NCI-H2081 treated with DMSO at 0.1 percent for 48 hours (cell line): ENCODE measurements at places on chromosomes 12 and 14.
A peak's percentile ranks its signal among the peaks of the same experiment; 100 is the strongest.

DNA sequence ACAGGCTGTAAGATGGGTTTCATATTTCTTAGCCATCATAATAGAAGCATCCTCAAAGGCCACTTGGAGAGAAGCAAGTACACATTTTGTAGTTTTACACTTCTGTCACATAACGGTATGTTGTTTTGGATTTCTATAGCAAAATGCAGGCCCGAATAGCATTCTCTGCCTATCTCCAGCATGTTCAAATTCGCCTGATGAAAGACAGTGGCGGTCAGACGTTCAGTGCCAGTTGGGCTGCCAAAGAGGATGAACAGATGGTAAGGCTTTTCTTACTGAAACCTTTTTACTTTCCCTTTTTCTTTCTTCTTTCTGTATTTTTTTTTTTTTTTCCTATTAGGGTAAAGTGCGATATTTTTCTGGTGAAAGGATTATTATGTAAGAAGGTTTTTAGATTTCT lies 110.5 kb downstream of the TTLL5 start:
- DNase-seq: no peak

DNA sequence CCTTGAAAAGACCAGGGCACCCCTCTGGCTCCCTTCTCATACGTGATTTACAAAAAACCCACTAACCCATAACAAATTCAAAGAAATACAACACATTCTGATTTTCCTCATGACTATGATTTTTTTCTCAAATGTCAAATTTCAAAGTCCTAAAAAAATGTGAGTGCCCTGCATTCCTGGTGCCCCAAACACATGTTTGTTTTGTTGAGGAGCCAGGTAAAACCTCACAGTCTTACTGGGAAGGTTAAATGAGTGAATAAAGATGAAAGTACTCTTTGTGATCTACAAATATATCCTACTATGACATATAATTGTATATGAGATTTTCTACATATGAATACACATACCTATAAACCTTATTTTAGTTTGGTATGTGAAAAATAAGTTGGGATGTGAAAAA lies 30.7 kb downstream of the TPH2 start:
- DNase-seq: no peak

GRCh38 chr14:102901633-102902032 lies 20.8 kb upstream of the AMN start:
- no peak for DNase-seq

- no peak for DNase-seq
Measured at GRCh38 chr14:72617391-72618031, 276.4 kb downstream of the DPF3 start.

DNA sequence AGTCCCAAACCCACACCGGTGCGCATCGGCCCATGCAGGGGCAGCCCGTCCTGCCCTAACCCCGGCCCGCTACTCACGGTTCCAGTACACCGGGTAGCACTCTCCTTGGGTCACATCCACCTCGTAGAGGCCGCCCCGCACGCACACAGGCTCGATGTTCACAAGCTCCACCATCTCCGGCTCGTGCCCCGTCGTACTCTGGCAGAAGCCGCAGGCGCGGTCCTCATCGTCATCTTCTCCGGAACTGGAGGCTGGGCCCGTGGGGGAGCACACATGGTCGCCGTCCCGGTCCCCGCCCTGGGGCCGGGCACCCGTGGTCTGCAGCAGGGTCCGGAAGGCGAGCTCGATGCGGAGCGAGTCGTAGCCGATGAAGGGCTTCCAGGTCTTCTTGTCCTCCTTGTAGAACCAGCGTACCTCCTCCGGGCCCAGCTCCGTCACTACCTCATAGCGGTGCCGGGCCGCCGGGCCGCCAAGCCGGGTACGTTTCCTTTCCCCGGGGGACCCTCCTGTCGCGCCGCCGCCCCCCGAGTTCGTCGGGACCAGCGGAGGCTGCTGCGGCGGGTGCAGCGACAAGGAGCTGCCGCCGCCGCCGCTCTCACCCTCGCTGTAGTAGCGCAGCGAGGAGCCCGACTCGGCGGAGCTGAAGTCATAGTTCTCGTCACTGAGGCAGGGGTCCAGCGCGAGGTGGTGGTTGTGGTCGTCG lies 788 bp downstream of the DDHD1 start:
- DNase-seq: no peak

GRCh38 chr14:63383776-63384367 lies 65.1 kb upstream of the GPHB5 start:
- no peak for DNase-seq

DNA sequence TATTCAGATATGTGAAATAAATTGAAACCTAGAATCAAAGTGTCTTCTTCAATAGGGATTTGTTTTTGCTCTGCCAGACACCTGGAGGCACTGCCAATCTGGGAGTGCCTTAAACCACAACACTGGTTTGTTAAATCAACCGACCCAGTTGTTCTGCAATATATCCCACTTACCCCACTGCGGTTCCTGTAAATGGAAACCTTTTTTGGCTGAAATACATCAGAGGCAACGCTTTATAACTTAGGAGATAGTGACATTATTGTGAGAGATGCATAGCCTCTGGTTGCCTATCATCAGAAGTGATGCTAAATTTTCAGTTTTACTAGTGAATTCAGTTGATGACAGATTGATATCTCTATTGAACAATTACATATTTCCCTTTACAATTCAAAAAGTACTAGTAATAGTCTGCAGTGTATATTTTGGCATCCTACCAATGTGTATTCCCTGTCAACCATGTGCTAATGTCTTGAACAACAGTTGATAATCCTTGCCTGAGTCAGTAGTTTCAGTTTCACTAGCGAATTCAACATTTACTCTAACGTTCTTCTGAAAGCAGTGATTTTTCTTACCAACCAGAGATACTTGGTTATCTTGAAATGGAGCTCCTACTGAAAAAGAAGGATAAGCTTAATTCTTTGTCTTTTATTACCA lies 30.5 kb downstream of the PPP2R5C start:
- peak; percentile 47 for DNase-seq

- no peak for DNase-seq
Measured at GRCh38 chr14:50622978-50623377, 45.1 kb downstream of the SAV1 start.

GRCh38 chr14:55059333-55059732 lies 7.9 kb downstream of the MAPK1IP1L start:
- no peak for DNase-seq

DNA sequence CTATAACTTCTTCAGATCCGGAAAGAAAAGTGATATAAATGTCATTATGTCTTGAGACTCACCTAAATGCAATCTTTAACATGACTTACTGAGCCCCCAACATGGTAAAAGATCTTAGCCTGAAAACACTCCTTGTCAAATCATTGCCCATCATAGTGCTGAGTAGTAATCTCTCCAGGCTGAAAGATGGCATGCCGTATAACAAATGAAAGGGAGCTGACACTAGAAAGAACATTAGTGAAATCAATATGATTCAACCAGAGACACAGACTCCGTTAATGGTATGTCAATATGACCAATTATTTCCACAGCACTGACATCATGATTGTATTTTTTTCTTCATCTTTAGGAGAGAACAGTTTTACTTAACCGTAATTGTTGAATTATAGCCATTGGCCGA lies 54.4 kb downstream of the BICD1 start:
- no peak for DNase-seq

DNA sequence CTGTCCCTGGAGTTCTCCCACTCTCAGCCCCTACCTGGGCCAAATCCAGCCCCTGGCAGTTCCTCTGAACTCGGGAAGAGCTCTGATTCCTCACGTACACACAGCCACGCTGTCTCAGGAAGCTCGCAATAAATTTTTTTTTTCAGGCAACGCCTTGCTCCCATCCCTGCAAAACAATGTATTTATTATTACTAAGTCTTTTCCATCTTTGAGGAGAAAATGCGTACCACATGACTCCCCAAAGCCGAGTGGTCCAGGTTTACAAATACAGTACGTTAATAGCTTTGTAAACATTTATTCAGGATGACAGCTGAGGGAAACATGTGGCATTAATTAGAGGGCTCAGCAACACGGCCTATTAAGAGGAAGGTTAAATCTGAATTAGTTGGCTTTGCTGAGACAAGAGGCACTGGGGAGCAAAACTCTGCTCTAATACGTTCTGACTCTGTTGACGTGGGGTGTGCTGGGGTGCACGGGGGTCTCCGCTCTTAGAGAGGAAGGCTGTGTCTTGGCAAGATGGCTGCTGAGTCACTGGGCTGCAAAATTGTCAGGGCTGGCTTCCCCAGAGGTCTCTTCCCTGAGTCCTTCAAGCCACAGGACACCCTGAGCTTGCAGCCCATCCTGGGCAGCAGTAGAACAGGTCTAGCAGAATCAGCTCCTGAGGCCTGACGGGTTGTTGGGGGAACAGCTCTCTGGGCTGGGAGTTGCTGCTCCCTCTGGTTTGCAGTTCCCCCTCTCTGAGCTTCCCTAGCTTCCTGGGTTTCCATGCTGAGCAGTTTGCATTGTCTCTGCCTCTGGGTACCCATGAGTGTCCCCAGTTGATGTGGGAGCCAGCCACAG lies 185.2 kb upstream of the TBX3 start:
- no peak for DNase-seq

DNA sequence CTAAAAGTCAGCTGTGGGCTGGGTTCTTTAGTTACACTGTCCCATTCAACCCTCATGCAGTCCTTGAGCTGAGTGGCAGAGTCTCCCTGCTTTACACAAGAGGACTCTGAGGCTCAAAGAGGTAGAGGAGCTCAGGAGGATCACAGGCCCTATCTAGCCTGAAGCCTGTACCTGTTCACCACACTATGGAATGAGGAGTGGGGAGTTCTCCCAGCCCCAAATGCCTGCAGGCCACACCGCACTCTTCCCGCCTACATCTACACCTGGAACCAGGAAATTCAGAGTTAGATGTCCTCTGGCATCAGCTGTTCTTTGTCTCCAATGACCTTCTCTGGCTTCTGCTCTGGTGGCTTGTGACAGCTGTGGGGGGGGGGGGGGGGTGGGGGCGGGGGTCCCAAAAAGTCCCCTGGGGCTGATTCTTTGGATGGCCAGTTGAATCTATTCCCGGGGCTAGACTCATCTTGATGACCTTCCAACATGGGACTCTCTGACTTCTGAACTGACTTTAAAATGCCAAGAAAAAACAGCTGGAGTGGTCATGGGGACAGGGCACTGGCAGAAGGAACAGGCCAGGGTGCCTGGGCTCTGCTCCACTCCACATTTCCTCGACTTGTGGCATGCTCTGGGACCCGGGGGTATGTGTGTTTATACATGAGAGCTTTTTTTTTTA lies 30.6 kb downstream of the RIN3 start:
- no peak for DNase-seq

DNA sequence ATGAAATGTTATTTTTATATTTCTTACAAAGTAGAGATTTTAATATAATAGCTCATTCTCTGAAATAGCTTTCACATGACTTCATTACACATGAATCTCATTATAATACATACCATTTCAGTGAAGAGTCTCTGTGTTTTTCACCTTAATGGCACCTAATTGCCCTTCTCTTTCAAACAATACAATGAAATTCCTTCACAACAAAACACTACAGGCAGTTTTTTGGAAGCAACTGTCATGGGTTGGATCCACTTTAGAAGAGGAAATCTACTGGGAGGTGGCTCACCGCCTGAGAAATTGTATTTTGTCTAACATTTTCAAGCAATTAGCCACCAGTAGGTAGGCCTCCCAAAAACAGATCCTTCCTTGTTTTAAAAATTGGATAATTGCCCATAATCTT lies 40.3 kb upstream of the RGS6 start:
- DNase-seq: no peak

GRCh38 chr12:51528852-51529650 lies 62.0 kb upstream of the SCN8A start:
- no peak for DNase-seq

DNA sequence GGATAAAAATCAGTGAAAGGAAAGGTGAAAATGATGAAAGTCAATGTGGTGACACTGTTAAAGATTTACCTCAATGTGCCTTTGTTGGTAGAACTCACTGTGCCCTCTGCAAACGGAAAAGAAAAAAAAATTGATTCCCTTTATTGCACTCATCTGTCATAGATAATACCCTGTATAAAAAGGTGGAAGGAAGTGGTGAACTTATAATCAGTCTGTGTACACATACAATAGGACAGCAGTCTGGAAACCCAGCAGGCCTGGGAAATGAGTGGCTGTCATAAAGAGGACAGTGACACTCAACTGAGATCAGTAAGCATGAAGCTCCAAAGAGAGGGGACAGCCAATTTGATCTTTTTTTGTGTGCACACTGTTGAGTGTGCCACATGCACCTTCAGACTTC lies 364.7 kb downstream of the NOVA1 start:
- DNase-seq: no peak

DNA sequence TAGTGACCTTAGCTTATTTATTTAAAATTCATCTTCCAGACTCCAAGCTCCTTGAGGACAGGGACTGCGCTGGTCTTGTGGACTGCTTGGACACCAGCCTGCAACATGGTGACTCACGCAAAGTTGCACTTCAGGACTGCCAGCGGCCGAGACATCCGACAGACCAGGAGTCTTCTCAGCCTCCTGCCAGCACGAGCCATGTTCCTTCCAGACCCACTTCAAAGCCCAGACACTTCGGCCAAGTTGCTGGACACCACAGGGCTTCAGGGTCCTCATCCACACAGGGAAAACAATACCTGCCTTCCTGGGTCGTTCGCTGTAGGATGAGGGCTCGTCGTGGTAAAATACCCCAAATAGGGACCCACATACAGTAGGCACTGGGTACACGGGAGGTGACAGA lies 88.7 kb downstream of the BCL11B start:
- DNase-seq: no peak

- no peak for DNase-seq
Measured at GRCh38 chr12:121668750-121669520, 519 bp downstream of the MORN3 start.

GRCh38 chr12:124764870-124765580 lies 98.6 kb downstream of the SCARB1 start:
- no peak for DNase-seq

- no peak for DNase-seq
Measured at GRCh38 chr12:21939435-21939834, 1.8 kb downstream of the ABCC9 start.

GRCh38 chr12:5901416-5901815 lies 43.6 kb downstream of the ANO2 start:
- no peak for DNase-seq

GRCh38 chr14:95246870-95247269 lies 72.8 kb downstream of the CLMN start:
- no peak for DNase-seq

DNA sequence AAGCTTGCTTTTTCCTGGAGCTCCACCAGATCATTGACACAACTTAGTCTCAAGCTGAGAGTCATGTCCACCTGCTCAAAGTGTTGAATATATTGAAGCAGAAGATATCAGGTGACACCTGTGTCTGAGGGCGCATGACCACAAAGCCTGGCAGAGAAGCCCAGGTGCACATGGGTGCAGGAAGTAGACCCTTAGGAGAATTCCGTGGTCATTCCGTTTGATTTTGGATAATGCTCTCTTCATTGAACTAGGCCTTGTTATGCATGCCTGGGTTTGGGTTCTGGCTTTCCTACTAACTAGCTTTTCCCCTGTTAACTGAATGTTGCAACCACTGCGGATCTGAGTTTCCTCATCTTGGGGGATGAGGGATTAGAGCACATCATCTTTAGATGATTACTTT lies 7.1 kb downstream of the ARHGDIB start:
- no peak for DNase-seq

DNA sequence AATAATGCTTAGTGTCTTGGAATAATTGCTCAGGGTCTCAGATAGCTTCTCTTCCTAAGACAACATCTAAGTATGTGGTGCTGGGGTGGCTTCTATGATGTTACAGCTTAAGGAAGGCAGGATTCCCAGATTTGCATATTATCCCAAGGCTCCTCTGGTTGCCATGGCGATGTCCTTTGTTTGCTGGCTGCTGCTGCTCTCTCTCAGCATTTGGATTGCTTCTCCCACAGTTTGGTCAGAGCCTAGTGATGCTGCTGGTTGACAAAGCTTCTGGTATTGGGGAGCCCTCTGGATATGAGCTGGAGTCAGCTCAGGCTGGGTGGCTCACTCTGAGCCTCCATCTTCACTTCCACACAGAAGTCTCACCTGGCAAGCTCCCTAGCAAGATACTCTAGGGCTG lies 56.4 kb upstream of the FBXO33 start:
- DNase-seq: no peak
